ENCODE measurements at places on chromosomes 16 and 17. TPM values are rescaled to one million over a fixed set of nuclear protein-coding genes. Genes with fewer than 3 reads are reported as not detected.

Gene SULT1A1
- 5.0 TPM for total RNA-seq

Gene ARHGAP44
- total RNA-seq: 0.30 TPM

Gene ZNF688
- total RNA-seq: 3.2 TPM

Gene NTN1
- total RNA-seq: 0.08 TPM

Gene KRTAP4-5
- not detected for total RNA-seq

Gene HS3ST3A1
- total RNA-seq: 0.38 TPM

Gene RFFL
- 12.6 TPM for total RNA-seq

Gene SDR42E2
- total RNA-seq: 0.08 TPM

Gene ZFP3
- total RNA-seq: 0.47 TPM

Gene MEIOB
- total RNA-seq: 0.23 TPM

Gene CPSF4L
- not detected for total RNA-seq

Gene CA4
- total RNA-seq: not detected

Gene CLEC18C
- total RNA-seq: 2.6 TPM

Gene LPO
- not detected for total RNA-seq

Gene CCL17
- not detected for total RNA-seq

Gene TNFAIP1
- total RNA-seq: 28.1 TPM

Gene UMOD
- not detected for total RNA-seq

Gene KPNA2
- total RNA-seq: 25.0 TPM

Measured in smooth muscle cell of the coronary artery (primary cell).